Stimulated activated CD4-positive, alpha-beta T cell treated with anti-CD3 and anti-CD28 coated beads, Interleukin-2, amount 100 ng/mL, for 48 hours (primary cell): ENCODE measurements at places on chromosomes 12 and 14.

GRCh38 chr14:59507752-59508103 lies 23.4 kb downstream of the JKAMP start:
- DNase-seq: no peak

DNA sequence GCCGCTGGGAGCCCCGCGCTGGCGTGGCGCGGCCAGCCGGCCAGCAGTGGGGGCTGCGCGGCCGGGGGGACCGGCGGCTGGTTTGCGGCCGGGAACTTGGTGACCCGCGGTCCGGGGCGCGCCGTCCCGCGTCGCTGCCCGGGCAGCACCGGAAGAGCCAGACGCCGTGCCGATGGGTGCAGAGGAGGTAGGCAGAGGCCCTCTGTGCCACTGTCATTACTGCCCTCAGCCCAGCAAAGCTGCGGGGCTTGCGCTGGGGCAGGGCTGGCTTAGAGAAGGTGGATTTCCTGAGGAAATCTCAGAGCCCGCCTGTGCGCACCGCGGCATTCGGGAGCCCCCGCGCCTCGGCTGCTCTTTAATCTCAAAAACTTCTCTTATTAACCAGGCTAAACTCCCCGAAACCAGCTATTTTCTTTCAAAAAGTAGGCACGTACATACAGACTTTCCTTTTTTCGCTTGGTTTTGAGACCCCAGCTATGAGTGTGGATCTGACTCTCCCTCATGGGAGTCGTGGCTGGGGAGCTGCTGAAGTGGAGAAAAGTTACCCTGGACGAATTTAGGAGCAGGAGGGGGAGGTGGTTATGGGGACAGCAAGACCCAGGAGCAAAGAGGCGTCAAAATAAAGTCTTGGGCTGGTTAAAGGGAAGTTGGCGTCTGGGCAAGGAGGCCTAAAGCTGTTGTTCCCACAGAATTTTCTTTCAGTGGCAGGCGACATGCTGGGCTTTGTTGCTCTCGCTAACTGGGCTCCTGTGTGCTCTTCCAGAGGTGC lies 802 bp downstream of the SUSD6 start:
- DNase-seq: no peak

DNA sequence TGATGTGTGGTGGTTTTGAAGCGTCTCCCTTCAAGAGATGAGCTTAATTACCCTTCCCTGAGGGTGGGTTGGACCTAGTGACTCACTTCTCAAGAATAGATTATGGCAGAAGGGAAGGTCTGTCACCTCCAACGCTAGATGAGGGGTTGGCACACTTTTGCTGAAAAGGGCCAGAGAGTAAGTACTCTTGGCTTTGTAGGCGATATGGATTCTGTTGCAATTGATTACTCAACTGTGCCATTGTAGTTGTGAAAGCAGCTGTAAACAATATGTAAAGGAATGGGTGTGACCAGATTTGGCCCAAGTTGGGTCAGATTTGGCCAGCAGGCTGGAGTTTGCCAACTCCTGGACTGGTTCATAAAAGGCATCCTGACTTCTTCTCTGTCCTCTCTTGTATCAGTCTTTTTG lies 53.3 kb downstream of the SMIM41 start:
- DNase-seq: no peak

GRCh38 chr12:48750215-48750614 lies 33.7 kb upstream of the CCNT1 start:
- no peak for DNase-seq

- no peak for DNase-seq
Measured at GRCh38 chr12:76883151-76883550, 4.3 kb upstream of the CSRP2 start.

DNA sequence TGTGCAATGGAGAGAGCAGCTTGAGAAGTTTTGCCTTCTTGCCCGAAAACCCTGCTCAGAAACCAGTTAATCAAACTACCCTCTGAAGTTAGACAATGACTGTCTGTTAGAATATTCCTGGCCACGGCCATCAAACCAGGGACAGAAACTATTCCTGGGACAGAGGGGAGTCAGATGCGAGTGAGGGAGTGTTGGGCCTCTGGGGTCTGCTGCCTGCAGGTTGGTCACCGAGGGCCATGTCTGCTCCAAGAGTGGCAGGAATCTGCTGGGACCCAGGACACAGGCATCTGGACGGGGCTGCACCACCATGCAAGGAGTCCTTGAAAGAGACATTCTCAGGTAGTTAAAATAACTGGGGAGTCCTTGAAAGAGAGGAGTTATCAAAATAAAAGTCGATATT lies 16.9 kb upstream of the EIF2B2 start:
- no peak for DNase-seq

DNA sequence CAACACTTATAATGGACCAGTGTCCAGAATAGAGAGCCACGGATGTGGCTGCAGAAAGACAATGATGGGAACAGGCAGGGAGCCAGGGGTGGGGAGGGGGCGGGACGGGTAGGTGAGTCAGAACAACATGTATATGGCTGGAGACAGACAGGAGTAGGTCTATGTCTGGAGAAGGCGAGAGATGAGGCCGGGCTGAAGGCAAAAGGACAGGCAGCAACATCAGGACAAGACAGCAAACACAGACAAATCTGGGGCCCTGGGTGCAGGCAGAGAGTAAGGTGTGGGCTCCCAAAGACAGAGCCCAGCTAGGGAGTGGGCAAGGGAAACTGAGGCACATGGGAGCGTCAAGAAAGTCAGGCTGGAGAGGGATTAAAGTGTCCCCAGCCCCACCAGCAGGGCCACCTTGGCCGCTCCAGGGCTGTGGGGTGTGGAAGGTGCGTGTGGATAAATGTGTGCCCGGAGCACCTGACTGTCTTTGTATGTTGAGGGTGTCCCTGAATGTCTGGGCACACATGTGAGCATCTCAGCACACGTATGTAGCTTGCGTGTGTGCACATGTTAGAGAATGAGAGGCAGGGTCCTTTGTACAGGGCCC lies 44.1 kb downstream of the FAM222A start:
- no peak for DNase-seq

- DNase-seq: no peak
Measured at GRCh38 chr12:117347588-117347987, 13.8 kb downstream of the NOS1 start.

- no peak for DNase-seq
Measured at GRCh38 chr14:46717211-46717610, 65.6 kb upstream of the RPL10L start.
